ENCODE measurements at places on chromosomes 13 and 19.

DNA sequence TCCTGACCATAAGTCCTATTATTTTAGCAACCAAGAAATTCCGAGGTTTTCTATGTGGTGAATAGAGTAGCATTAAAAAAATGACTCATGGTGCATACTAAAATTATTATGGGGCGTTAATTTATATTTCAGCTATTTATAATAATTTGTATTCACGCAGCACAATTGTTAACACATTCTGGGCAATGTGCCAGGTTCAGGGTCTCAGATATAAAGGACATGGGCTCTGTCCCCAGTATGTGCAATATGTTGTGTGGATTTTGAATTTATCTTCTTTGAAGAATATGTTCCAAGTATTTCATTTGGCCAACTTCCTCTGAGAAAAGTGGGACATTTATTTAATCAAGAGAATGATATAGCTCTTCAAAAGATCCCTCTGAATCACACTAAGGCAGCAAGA, 1434.7 kb upstream of the PRR20A start:
- no peak for DNase-seq

DNA sequence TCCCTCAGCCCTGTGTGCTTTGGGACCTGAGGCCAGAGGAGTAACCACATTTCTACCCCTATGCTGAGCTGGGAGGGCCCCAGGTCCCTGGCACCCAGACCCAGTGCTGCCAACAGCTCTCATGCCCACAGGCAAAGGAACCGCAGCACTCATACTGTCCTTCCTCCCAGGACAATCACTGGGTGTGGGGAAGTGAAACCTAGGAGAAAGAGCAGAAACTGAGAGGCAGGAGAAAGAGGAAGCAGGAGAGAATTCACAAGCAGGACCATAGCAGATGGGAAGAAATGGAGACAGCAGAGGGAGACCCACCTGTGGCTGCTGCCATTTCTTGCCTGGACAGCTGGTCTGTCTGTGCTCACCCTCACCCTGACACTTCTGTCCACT, 18.9 kb downstream of the CCDC97 start:
- no peak for DNase-seq

- no peak for DNase-seq
Observed at GRCh38 chr13:60379837-60380565, 17.0 kb upstream of the TDRD3 start.

- no peak for DNase-seq
Observed at GRCh38 chr13:30835442-30835841, 70.6 kb upstream of the MEDAG start.

DNA sequence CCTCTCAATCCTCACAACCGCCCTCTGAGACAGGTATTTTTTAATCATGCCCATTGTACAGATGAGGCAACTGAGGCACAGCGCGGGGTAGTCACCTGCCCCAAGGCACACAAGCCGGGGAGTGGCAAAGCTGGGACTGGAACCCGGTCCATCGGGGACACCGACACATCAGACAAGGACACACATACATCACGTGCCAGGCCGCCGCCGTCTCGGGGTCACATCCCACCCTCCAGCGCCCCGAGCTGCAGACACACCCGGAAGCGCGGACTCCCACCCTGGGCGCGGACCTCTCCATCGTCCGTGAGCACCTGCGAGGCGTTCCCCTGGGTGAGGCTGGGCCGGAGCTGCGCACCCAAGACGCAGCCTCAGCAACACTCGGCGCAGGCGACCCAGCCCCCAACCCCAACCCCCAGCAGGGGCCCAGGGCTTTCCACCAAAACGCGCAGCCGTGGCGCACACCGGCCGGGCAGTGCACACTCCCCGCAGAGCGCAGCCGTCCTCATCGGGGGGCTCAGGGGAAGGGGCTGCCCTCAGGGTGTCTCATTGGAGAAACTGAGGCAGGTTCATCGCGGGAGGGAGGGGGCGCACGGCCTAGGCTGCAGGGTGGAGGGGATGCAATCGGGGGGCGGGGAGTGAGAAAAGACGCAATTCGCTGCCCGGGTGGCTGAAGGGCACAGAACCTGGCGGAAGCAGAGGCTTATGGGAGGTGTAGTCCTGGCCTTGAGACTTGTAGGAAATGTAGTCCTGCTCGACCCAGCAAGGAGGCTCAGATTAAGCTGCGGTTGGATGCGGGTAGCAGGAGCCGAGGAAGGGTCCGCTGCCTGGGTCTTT, 1.9 kb upstream of the LMTK3 start:
- peak; percentile 62 for DNase-seq

- no peak for DNase-seq
Observed at GRCh38 chr19:17718947-17719711, at the start of gene MAP1S. Gene MAP1S, plus strand, starts transcription at chr19:17719480. Its CDS starts 23 bp downstream, at chr19:17719503.

DNA sequence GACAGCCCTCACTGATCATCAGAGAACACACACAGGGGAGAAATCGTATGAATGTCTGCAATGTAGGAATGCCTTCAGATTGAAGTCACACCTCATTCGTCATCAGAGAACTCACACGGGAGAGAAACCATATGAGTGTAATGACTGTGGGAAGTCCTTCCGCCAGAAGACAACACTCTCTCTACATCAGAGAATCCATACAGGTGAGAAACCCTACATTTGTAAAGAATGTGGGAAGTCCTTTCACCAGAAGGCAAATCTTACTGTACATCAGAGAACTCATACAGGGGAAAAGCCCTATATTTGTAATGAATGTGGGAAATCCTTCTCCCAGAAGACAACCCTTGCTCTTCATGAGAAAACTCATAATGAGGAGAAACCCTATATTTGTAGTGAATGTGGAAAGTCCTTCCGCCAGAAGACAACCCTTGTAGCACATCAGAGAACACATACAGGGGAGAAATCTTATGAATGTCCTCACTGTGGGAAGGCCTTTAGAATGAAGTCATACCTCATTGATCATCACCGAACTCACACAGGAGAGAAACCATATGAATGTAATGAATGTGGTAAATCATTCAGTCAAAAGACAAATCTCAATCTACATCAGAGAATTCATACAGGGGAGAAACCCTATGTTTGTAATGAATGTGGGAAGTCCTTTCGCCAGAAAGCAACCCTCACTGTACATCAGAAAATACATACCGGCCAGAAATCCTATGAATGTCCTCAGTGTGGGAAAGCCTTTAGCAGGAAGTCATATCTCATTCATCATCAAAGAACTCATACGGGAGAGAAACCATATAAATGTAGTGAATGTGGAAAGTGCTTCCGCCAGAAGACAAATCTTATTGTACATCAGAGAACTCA, 32.5 kb downstream of the ZNF567 start:
- peak; percentile 25 for DNase-seq

- DNase-seq: no peak
Observed at GRCh38 chr19:35143231-35143715, at the start of gene FXYD7. Gene FXYD7, plus strand, starts transcription at chr19:35143255. Its CDS starts 79 bp downstream, at chr19:35143334.

DNA sequence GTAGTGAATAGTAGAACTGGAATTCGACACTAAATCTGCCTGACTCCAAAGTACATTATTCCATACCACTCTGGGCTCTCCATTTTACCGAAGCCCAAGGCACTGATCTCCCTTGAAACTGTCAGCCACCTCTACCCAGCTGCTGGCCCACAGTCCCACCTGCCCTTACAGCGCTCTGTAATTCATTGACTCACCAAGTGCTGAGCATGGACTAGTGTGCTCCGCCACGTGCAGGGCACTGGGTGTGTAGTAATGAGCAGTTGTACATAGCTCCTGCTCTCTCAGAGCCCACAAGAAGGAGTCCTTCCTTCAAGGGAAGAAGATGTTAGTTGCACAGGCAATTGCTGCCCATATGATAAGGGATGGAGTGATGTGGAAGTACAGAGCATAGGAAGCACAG, 76.6 kb upstream of the SIAH3 start:
- no peak for DNase-seq

DNA sequence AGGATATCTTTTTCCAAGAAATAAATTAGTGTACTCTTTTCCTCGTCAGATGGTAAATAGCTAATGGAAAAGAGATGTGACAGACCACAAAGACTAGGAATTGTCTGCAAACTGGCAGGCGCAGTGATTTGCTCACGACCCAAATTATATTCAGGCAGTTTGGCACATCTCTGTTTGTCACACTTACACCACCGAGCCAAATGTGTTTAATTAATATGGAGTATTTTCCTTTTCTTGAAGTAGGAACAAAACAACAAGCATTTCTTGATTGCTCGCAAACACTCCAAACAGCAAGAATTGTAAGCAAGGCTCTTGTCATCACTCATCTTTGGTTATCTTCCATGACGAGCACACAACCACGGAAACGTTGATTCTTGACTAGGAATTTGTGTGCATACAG, 884.2 kb downstream of the PCDH9 start:
- no peak for DNase-seq

- DNase-seq: no peak
Observed at GRCh38 chr13:58343076-58343475, 711.5 kb downstream of the PCDH17 start.

DNA sequence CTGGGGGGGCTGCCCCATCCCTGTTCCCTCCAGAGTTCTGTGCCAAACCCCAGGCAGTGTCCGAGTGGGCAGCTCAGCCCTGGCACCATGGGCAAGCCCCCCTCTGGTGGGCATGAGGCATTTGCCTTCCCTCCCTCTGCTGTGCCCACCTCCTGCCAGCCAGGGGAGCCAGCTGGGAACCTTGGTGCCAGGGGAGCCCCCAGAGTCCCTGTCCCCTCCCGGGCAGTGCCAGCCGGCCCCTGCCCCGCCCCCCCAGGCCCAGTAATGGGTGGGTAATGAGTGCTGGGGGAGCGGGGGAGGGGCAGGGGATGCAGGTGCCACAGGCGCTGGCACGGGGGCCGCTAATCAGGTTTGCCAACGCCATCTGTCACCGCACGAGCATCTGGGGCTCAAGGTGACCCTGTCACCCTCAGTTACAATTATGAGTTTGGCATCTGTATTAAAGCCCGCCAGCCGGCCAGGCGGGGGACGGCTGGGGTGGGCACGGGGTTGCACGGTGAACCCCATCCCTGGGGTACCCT, 5.9 kb downstream of the DAND5 start:
- DNase-seq: no peak

- no peak for DNase-seq
Observed at GRCh38 chr13:98103942-98104880, 38.7 kb upstream of the FARP1 start.

DNA sequence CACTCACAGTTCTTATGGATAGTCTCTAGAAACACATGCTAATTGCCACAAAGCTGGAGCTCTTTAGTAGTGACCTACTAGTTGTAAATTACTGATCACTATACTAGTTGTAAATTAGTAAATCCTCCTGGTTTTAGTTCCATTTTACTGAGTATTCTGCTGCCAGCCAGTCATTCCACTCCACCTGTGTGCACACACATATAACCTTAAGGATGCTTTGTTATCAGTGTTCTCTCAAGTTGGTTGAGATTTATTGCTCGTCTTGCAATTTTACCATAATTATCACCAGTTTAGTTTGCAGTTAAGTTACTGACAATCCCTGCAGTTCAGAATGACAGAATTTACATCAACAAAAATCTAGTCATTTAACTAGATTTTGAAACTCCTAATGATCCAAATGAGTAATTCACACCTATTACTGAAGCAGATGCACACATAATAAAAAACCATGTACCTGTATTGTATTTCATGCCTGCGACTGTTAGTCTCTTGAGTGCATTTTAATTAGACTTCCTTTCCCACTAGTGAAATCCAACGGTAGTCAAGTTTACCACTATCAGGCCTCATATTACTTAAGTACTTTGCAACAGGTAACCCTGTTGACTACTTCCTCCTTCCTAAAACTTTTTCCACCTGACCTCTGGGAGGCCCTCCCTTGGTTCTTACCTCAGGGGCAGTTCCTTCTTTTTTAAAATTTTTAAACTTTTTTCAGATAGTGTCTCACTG, 7.6 kb downstream of the TPT1 start:
- DNase-seq: no peak

DNA sequence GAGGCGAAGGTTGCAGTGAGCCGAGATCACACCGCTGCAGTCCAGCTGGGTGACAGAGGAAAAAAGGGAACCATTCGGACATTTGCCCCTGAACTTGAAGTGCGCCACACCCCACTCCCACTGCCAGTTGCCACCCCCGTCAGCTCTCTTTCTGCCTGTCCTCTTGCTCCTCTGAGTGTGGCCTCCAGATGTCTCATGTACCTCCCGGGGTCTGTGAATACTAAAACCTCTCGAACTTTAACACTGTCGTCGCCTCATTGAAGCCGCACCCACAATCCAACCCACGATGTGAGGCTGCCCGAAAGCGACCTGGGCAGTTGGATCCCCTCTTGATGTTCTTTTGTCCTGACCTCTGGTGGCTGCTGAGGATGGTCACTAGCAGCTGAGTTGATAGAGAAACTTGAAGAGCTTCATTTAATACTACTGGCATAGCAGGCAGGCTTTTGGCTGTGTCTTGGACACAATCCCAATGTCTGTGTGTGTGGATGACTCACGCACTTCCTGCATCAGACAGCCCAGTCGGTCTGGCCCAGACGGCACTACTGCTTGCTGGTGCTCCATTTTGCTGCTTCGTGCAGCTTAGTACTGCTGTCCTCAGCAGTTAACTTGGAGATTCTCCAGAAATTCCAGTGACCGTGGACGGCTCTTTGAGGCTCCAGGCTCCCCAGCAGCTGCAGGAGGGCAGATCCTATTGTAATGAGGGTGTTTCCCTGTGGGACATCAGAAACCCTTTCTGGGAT, 4.2 kb downstream of the FPR3 start:
- DNase-seq: peak; percentile 63

DNA sequence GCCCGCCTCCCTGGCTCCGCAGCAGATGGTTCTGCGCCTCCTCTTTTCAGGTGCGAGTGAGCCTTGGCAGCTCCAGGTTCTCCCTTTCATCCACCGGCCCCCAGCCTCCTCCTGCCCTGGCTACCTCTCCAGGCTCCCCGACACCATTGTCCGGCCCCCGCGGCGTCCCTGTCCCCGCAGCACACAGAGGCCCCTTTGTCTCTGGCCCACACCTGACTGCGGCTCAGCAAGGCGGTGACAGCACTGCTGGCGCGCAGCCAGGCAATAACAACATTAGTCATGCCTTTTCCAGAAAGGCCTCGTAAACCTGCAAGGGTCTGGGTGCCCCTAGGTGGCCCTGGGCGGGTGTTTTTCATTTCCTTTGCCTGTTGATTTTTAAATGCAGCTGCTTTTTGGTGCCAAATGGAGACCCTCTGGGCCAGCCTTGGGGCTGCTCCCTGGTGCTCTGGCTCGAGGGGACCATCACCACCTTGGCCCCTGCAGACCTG, 73.2 kb upstream of the MEDAG start:
- no peak for DNase-seq

GRCh38 chr13:27360562-27360961, 63.9 kb upstream of the GTF3A start:
- no peak for DNase-seq

- peak; percentile 17 for DNase-seq
Observed at GRCh38 chr13:43934273-43934672, 54.6 kb downstream of the LACC1 start.

GRCh38 chr19:9885077-9885552, 50.0 kb downstream of the PIN1 start:
- no peak for DNase-seq

- DNase-seq: peak; percentile 68
Observed at GRCh38 chr19:18438331-18439024, 545 bp upstream of the ISYNA1 start.

DNA sequence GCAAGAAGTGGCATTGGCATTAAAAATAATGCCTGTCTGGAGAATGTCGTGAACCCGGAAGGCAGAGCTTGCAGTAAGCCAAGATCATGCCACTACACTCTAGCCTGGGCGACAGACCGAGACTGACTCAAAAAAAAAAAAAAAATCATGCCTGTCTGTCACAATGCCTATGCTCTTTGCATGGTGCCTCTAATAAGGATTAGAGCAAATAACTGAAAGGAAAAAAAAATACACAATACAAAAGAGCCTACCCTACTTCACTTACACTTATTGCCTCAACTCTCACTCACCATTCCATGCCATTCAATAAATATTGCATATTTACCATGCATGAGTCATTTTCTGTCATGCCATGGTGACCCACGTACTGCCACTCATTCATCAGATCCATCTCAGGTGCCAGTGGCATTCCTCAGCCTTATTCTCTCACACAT, 49.1 kb downstream of the TBC1D4 start:
- no peak for DNase-seq

Data from foreskin keratinocyte (primary cell).